ENCODE measurements at places on chromosomes 6 and 20. TPM values are rescaled to one million over a fixed set of nuclear protein-coding genes. Genes with fewer than 3 reads are reported as not detected.

GRCh38 chr6:170041526-170041925 is 249.4 kb downstream of the DLL1 start:
- no peaks in the 10 kb centered on the region for H3K4me1 ChIP-seq
- DNase-seq = no peak
- H3K27me3 ChIP-seq = no peaks in the 10 kb centered on the region
- no peak overlapping the region for H3K4me3 ChIP-seq
- no peak overlapping the region for H3K27ac ChIP-seq
- H3K36me3 ChIP-seq = no peaks in the 10 kb centered on the region

DNA sequence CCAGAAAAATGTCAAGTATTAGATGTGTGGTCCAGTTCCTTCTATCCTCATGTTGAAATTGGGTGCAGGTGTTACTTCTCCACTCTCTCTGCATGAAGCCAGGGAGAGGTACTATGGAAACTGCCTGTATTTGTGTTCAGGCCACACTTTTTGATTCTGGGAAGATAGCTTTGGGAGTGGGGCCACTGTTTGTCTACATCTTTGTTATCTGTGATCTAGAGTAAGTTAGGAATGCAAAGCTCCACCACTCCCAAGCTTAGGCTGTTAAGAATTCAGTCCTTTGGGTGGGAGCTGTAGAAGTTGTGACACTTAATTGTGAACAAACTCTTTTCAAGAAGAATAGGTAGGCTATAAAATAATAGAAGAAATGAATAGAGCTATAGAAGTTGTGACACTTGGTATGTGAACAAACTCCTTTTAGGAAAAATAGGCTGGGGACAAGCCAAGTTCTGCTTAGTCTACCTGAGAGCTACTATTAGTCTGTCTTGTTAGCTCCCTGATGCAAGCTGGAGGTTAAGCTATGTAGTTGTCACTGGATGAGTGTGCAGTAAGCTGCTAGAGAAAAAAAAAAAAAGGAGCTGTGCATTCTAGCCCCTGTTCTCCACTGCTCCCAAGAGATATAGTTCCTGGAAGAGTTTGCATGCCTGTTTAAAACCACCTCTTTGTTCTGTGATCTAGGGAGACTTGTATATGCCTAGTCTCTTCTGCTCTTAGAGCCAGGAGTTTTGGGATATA is 7.1 kb upstream of the GFRAL start:
- no peaks in the 10 kb centered on the region for H3K4me1 ChIP-seq
- H3K27me3 ChIP-seq = no peaks in the 10 kb centered on the region
- no peak overlapping the region for H3K27ac ChIP-seq

DNA sequence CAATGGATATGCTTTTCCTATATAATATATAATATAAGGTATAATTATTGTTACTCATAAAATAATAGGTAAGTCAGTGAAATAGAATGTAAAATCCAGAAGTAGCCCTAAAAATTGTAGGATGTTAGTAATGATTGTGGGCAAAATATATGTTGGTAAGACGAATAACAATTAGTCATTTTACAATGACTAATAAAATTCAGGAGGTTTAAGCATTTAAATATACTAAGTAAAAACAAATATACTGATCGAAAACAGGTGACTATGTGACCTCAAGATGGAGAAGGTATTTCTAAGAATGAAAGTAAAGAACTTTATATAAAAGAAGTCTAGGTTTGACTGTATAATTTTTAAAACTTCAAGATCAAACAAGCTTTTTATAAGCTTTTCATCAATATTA is 28.9 kb downstream of the FUCA2 start:
- H3K4me3 ChIP-seq = no peak overlapping the region
- H3K4me1 ChIP-seq = no peaks in the 10 kb centered on the region
- H3K27me3 ChIP-seq = no peaks in the 10 kb centered on the region
- H3K36me3 ChIP-seq = peaks cover 23% of the 10 kb centered on the region
- no peak overlapping the region for H3K27ac ChIP-seq

DNA sequence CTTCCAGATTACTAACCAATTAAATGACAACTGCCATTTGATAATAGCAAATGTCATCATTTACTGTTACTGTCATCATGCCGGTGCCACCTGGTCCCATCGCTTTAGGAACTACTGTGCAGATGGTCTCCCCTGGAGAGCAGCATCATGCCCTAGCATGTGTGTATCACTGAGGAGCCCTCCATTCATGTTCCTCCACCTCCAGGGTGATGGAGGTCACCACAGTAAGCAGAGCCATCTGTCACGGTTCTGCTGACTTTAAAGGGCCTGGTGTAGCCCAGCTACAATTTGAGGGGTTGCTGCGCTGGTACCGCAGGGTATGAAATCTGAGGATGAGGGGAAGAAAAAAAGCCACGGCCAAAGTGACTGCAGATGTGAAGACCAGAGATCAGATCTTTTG is 118.8 kb upstream of the KCNK16 start:
- no peak overlapping the region for H3K27ac ChIP-seq
- H3K36me3 ChIP-seq = no peaks in the 10 kb centered on the region
- H3K4me3 ChIP-seq = no peak overlapping the region
- DNase-seq = no peak
- no peaks in the 10 kb centered on the region for H3K4me1 ChIP-seq

- H3K4me1 ChIP-seq = no peaks in the 10 kb centered on the region
- no peak overlapping the region for H3K27ac ChIP-seq
- DNase-seq = peak; percentile 45
- no peak overlapping the region for H3K4me3 ChIP-seq
These were observed 95.5 kb downstream of the PREX1 start for GRCh38 chr20:48732081-48732829.

DNA sequence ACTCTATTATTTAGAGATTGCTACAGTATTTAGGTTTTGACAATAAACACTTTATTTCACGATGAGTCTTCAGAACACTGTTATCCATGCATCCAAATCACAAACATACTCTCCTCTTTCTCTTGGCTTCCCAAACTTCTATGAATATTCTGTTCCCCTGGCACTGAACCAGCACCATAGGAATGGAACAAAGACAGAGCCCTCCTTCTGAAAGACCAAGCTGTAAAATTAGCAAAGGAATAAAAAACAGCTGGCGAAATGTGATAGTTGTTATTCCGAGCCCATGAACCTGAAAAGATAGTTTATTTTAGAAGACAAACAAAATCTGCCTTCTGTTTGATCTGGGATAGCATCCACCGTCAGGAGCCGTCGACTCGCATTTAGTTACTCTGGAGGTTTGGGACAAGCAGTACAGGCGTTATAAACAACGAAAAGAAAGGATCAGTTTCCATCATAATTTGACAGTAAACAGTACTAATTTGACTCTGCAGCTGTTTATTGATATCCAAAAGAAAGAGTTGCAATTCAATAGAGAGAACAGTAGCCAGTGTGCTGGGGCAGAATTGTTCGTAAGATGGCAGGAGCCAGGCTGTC is 161.4 kb downstream of the CLIC5 start:
- no peaks in the 10 kb centered on the region for H3K27me3 ChIP-seq
- no peaks in the 10 kb centered on the region for H3K36me3 ChIP-seq
- H3K4me3 ChIP-seq = no peak overlapping the region
- no peaks in the 10 kb centered on the region for H3K4me1 ChIP-seq
- no peak overlapping the region for H3K27ac ChIP-seq

- H3K36me3 ChIP-seq = no peaks in the 10 kb centered on the region
- H3K27ac ChIP-seq = no peak overlapping the region
- no peaks in the 10 kb centered on the region for H3K27me3 ChIP-seq
- no peak overlapping the region for H3K4me3 ChIP-seq
These were observed 62.4 kb downstream of the PRSS35 start for GRCh38 chr6:83574783-83575182.

GRCh38 chr6:16060039-16060438 is 68.8 kb upstream of the MYLIP start:
- H3K27me3 ChIP-seq = no peaks in the 10 kb centered on the region
- no peak overlapping the region for H3K27ac ChIP-seq
- peaks cover 9% of the 10 kb centered on the region for H3K4me1 ChIP-seq
- DNase-seq = no peak
- no peak overlapping the region for H3K4me3 ChIP-seq

DNA sequence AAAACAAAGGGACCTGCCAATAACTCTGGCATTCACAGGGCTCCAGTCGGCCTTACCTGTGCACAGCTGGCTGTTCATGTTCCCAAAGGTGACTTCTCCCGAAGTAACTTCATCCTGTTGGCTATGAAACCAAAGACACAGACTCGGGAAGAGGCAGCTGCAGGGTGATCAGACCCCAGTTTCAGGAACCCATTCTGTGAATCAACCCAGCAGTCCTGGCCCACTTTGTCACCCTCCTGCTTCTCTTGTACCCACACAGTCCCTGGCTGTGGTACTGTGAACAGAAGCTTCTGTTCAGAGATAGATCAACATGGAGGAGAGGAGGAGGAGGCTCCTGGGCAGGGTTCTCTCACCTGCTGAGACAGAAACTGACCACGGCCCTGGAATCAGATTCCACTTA is 8.7 kb upstream of the PGC start:
- H3K27me3 ChIP-seq = no peaks in the 10 kb centered on the region
- H3K4me1 ChIP-seq = no peaks in the 10 kb centered on the region
- no peaks in the 10 kb centered on the region for H3K36me3 ChIP-seq
- H3K27ac ChIP-seq = no peak overlapping the region
- no peak overlapping the region for H3K4me3 ChIP-seq

RIMS1 gene
- total RNA-seq = 9.2 TPM

HSPA1B gene
- total RNA-seq = 161 TPM

Data from adrenal gland (tissue), 19 donors.